ENCODE measurements at places on chromosomes 5 and 9.

DNA sequence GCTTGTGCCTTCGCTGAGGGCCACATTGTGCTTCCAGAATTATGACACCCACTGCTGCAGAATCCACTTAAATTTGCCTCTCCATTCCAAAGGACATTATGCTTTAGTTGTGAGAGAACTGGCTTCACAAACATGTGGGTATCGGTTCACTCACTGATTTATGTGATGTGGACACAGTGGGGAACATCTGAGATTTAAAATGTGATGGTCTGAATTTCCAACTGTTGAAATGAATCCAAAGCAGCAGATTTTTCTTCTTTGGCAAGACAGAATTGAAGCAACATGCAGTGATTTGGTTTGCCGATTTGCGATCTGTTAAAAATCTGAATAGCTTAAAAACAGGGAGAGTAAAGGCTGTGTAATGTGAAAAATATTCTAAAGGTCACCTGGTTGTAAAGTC, 20.3 kb downstream of the PCSK5 start:
- no peak for DNase-seq

- DNase-seq, result no peak
Observed at GRCh38 chr5:65768723-65769346, 46.8 kb downstream of the NLN start.

GRCh38 chr5:126124706-126125345, 298.4 kb upstream of the GRAMD2B start:
- DNase-seq, result no peak

DNA sequence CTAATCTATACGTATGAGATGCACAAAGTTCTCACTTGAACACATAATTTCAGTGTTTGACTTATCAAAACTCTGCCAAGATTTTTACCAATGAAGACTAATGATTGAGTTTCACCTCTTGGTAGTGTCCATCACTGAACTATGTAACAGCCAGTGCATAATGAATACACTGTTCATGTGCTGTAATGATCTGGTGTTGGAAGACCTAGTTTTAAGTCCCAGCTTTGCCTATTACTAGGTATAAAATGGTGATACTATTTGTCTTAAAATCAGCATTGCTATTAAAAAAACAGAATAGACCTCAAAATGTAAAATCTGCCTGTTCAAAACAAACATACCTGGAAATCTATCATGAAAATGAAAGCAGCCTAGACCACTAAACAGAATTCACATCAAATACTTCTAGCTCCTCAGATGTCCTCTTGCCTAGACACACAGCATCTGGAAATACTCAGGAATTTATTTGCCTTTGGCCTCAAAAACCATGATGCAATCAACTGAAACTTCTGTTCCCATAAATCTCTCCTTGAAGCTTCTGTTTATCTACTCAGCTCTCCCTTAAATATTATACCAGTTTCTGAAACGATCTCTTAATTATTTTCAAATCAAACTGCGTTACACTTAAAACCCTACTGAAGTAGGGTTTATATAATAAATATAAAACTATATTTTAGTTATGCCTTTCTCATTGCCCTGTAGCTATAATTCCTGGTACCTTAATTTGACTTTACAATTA, 38.1 kb downstream of the MRPS27 start:
- DNase-seq, result peak; percentile 74

GRCh38 chr9:36980148-36980974, 53.7 kb downstream of the PAX5 start:
- DNase-seq, result no peak

DNA sequence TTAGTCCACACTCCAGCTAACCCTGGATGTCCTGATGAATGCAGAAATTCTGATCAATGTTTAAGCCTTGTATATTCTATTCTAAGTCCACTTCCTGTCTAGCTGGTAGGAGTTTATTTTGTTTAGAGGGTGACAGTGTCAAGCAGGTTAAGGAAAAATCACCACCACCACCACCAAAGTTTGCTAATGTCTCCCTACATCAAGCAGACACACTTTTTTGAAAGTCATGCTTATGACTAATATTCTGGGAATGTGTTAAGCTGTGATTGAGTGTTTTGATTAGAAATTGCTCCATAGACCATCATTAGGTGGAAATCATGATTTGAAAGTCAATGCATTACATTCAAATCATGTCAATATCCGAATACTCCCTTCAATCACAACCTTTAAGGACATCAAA, 1530.1 kb downstream of the MAT2B start:
- no peak for DNase-seq

DNA sequence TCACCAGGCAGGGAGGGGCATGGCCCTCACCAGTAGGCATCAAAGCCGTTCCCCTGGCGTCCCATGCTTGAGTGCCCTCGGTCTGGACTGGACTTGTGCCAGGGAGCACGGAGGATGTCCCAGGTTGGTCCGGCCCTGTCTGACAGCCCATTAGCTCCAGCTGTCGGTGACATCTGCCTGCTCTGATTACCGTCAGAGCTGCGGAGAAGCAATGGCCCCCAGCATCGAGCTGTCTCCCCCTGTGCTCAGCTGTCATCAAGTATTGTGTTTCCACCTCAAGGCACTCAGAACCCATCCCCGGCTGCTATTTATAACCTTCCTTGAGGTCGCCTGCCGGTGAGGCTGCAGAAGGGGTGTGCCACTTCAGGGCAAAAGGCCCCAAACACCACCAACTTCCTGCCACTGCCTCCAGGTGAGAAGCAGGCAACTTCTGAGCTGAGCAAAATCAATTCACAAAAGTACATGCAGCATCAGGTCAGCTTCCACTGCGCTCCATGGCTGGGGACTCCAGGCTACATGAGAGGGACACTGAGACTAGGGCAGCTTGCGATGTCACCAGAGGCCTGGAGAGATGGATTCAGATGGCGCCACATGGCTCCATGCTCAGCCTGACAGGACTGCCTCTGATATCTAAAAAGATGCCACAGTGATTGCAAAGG, 142.7 kb downstream of the C5orf15 start:
- DNase-seq, result no peak

- no peak for DNase-seq
Observed at GRCh38 chr9:134884492-134884891, 3.9 kb downstream of the FCN2 start.
